ENCODE measurements at places on chromosomes 13 and 19.

DNA sequence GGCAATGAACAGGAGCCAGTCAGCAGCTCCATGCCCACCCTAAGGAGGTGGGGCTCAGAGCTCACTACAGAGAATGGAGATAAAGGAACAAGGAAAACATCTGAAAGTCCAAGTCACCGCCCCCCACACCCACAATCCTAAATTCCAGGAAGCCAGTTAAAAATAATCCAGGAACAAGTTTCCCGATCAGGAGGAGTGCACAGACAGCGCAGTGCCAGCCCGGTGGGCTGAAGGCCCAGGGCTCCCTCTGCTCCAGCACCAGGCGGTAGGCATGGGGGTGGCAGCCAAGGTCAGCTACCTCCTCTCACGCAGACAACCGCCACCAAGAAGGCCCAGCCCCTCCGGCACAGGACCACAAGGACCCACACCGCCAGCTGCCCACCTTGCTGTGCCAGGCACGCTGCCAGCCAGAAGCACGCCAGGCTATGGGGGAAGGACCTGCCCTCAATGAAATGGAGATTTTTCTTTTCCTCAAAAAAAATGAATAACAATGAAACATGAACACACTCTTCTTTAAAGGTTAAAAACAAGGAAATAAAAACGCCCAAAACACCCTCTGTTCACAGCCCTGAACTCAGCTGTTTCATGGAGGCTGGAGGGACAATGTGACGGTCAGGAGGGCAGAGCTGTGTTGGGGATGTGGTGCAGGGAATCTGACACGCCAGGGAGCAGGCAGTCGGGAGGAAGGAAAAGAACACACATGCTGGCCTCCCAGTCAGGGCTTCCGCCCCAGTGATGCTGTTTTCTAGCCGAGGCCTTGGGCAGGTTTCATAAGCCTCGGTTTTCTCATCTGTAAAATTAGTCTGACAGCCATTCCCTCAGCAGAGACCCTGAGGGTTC lies 11.0 kb downstream of the STK24 start:
- no peak for DNase-seq

DNA sequence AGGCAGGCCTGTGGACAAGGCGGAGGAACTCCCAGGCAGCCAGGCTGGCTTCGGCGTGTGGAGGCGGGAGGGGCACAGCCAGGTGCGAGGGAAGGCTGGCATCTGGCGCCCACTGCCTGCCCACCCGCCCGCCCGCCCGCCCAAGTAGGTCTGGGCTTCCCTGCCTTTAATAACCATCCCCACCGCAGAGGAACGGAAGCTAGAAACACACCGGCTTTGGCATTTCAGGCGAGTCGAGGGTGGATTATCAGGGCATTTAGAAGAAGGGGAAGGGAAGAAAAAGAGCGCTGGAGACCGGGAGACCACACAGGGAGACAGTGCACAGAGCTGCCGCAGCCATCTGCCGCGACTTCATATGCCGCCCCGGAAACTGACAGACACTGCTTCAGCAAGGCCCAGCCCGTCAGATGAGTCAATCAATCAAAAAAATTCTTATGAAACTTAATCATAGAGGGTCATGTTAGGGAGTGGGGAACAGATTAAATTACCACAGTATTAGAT lies 199.7 kb downstream of the TSHZ3 start:
- DNase-seq, result no peak

GRCh38 chr19:47523473-47523872 lies 8.6 kb upstream of the NAPA start:
- DNase-seq, result no peak

DNA sequence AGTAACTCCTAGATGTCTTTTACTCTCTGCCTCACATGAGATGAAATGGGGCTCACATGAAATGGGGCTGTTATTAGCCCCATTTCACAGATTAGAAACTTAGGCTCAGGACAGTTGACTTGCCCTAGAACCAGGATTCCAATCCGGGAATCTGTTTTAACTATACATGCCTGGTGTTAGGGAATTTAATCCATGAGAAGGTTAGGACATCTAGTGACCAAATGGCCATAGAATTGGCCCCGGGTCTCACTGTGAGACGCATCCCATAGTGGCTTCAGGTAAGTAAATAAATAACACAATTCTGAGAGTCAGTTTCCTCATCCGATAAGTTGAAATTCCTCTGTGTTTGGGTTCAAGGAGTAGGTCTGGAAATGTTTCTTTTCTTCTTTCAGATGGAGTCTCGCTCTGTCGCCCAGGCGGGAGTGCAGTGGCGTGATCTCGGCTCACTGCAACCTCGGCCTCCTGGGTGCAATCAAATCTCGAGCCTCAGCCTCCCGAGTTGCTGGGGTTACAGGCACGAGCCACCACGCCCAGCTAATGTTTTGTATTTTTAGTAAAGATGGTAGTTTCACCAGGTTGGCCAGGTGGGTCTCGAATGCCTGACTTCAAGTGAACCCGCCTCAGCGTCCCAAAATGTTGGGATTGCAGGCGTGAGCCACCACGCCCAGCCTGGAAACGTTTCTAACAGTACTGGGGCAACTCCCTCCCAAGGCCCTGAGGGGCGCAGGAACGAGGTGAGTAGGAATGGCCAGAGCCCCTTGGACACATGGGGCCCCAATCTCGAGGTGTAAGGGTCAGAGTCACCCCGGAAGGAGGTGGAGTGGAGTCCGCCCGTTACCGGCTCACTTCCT lies 1.2 kb upstream of the ZNF574 start:
- DNase-seq, result peak; percentile 32

DNA sequence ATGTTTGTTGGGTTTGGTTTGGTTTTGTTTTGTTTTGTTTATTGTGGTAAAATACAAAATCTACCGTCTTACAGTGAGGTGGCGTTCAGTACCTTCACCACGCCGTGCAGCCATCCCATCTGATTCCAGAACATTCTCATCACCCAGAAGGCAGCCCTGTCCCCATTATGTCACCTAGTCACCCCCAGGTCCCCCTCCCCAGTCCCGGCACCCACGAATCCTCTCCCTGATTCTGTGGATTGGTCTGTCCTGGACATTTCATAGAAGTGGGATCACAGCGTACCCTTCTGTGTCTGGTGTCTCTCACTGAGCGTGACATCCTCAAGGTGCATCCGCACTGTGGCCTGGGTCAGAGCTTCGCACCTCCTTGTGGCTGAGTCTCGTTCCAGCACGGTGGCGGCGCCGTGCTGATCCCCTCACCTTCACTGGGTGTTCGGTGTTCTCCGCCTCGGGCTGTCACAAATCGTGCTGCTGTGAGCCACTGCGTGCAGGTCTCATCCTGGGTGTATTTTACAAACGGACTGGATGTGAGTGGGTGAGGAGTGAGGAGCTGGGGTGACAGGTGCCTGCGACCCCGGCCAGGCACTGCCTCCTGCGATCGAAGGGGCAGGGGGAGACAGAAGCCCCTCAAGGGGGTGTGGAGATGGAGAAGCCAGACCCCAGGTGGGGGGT lies 580 bp upstream of the TEKTIP1 start:
- no peak for DNase-seq

DNA sequence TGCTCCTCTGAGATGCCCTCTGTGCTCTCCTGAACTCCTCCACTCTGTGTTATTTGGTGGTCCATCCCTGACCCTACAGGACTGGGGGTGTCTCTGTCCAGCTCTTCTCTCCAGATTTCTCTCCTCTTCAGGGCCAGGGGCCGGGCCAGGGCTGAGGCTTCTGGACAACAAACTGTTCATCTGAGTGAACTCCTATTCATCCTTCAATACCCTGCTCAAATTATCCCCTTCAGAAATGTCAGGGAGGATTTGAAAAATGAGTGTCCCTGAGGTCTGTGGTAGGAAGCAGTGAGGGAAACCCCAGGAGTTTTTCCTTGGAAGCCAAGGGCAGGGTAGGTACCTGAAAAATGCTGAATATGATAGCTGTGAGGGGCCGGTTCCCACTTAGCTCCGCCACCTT lies 7.6 kb downstream of the PDE4C start:
- DNase-seq, result no peak

DNA sequence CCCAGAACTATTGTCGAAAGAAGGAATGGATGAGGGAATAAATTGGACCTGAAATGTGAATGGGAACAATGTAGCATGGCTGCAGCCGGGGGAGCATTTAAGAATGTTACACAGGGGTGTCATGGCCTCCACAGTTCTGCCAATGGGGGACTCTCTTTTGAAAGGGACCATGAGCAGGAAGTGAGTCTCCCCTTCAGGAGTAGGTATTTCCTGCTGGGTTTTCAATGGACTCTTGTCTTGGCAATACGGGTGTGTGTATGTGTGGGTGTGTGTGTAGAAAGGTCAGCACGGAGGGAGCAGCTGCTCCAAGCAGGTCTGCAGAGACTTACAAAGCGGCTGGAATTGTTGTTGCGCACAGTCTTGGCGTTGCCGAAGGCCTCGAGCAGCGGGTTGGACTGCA lies 24.4 kb downstream of the MYO1F start:
- DNase-seq, result peak; percentile 33

- no peak for DNase-seq
Measured at GRCh38 chr19:50599427-50599826, 31.2 kb upstream of the LRRC4B start.

DNA sequence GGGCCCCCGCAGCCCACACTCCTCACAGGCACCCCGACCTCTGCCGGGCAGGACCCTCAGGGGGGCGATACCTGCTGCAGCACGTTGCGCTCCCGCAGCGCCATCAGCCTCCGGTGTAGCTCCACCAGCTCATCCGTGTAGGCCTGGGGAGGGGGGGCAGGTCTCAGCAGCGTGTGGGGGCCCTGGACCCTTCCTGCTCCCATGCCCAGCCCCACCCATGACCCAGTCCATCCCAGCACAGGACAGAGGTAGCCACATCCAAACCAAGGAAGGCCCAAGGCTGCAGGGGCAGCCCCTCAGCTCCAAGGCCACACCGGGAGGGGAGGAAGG lies 66.5 kb downstream of the MLLT1 start:
- DNase-seq, result no peak

DNA sequence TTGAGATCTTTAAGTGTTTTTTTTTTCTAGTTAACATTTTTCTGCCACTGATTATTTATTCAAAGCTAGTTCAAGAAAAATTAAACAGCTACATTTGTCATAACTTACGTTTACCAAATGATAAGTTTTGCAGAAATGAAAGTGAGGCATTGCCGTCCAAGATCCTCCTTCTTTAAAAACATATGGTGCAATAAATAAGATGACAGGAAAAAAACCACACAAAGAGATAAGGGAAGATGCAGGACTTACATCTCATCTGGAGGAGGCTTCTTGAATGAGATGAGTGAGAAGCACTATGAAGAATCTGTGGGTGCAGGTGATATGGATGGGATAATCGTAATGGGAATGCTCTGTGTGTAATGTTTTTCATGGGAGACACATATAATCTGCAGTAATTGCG lies 12.4 kb downstream of the TNFSF13B start:
- DNase-seq, result no peak

DNA sequence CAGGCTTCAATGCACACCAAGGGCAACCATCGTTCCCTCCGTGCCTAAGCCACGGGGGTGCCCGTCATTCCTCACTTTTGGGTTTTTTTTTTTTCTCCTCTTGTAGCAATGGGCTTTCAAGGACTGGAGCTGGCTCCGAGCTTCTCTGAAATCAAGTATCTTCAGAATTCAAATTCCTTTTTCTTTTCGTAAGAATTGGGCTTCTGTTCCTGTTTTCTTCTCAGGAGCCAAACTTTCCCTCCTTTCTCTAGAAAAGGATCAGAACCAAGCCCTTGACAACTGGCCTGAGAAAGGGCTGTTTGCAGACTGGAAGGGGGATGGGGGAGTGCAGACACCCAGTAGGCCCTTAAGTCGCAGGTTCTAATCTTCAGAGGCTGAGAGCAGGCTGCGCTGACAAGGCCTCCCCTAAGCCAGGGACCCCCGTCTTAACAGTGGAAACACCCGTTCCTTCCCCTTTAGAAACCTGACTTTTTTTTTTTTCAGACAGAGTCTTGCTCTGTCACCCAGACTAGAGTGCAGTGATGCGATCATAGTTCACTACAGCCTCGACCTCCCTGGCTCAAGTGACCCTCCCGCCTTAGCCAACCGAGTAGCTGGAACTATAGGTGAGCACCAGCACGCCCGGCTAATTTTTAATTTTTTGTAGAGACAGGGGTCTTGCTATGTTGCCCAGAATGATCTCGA lies 51.6 kb downstream of the RFX2 start:
- no peak for DNase-seq

DNA sequence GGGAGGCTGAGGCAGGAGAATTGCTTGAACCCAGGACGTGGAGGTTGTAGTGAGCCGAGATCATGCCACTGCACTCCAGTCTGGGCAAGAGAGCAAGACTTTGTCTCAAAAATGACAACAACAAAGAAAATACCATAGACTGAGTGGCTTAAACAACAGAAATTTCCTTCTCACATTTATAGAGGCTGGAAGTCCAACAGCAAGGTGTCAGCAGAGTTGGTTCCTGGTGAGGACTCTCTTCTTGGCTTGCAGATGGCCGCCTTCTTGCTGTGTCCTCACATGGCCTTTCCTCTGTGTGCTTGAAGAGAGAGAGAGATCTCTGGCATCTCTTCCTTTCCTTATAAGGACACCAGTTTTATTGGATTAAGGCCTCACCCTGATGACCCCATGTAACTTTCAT lies 56.1 kb upstream of the ADGRE5 start:
- DNase-seq, result no peak

DNA sequence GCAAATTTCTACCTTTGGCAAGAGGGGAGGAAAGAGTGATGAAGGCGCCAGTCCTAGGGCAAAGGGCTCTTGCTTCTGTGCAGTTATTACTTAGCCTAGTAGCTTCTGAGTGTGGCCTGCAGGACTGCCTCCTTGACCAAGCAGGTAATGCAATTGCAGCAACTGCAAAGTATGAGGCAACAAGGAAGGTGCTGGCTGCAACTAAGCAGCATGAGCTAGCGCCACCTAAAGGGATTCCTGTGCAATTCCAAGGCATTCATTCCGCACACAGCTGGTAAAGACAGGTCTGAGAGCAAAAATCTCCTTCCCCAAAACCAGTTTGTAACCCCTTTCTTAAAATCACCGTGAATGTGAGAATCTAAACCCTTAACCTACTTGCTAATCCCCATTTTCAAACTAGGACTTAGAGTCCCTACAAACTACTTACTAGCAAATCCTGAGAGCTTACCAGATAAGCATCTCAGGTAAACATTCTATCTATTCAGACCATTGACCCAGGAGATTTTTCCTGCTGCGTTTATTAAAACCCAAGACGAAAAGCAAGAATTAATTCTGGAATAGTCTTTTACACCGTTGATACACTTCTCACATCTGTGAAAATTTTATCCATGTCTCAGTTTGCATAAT lies 62.9 kb downstream of the DCT start:
- peak; percentile 15 for DNase-seq
